ENCODE measurements at places on chromosomes 1 and 21.

GRCh38 chr1:78591971-78592370, 28.3 kb upstream of the IFI44L start:
- DNase-seq, result no peak

GRCh38 chr1:7493711-7494454, 277.2 kb upstream of the VAMP3 start:
- DNase-seq, result no peak

DNA sequence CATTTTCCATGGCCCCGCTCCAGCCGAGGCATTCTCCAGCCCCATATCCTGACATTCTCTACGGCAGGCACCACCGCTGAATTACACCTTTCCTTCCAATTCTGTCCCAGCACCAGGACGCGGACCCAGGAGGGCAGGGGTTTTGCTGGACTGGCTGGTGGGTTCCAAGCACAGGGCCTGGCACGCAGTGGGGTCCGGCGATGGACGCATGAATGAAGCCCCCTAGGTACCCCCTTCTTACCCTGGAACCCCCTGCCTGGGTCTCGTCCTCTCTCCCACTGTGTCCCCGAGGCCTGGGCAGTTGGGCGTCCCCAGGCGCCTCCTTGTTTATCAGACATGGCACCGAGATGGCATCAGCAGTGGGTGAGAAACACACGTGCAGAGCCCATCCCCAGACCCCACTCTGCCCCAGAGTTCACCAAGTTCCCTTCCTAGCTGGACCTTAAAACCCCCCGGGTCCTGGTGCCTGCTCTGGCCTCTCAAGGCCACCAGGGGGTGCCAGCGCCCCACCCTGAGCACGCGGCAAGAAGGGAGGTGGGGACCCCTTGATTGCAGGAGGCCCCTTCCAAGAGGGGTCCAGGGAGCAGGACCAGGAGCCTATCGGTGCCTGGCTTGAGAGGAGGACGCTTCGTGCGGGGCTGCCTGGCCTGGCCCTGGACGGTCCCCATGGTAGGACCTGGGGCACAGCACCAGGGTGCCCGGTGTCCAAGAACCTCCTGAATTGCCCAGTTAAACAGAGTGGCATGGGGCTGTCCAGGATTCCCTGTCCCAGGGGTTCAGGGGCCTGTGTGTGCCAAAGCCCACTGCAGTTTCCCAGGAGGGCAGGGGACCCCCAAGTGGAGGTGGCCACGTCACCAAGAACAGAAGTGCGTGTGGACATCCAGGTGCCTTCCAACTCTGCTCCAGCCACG, 46.1 kb downstream of the MEGF6 start:
- DNase-seq, result peak; percentile 45

DNA sequence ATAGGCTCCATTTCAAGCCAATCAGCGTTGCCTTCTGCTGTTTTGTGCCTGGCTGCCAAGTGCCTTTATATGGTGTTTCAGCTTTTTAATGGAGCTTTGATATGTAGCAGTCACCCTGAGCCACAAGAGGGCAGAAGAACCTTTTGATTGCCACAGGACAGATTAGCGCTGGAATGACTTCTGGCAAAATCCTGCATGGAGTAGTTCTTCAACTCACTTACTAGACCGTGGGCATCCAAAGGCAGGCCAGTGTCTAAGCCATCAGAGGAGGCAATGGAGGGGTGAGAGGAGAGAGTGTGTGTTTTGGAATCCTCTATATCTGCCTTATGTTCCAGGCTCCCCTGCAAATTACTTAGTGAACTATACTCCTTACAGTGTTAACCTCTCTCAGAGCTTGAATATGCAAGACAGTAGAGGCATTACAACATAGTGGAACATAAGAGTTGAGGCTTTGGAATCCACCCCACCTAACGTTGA, 56.2 kb downstream of the ST3GAL3 start:
- DNase-seq, result peak; percentile 93

DNA sequence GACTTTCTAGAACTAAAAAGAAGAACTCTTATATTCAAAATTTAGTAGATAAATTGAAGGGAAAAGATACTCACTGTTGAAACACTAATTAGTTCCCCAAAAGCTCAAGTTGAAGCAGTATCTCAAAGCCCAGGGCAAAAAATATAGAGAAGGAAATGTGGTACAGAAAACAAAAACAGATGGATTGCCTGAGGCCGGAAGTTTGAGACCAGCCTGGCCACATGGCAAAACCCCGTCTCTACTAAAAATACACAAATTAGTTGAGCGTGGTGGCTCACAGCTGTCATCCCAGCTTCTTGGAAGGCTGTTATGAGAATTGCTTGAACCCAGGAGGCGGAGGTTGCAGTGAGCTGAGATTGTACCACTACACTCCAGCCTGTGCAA, 36.0 kb downstream of the FAM177B start:
- peak; percentile 95 for DNase-seq

- DNase-seq, result no peak
Measured at GRCh38 chr1:152497273-152497672, 13.3 kb upstream of the LCE5A start.

DNA sequence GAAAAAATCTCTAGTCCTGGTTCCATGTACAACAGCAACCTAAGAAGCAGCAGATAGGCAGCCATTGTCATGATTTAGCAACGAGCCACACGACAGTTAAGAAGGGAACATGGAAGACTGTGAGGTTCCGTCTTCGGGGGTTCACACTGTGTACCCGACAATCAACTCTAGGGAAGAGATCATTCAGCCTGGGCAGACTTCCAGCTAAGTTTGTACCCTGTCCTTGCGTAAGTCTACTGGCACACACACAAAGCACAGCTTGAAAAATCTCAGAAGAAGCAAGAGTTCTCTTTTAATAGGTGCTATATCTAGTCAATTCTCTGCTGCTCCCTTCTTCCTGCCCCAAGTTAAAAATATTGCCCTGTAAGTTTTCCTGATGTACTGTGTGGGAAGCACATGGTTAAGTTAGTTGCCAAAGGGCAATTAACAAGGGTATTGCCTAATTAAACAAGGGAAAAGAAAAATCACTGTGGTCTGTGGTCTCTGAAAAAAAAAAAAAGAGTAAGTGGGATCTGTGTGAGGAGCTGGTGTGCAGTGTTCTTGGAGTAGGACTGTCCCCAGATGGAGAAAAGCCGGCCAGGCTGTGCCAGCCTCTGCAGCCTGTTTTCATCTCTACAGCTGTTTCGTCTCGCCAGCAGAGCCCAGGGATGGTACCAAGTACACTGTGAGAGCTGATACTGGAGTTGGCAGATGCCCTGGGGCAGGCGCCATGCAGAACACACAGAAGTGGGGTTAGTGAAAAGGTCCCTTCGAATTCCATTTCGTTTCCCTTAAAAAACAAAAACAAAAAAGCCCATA, 6.4 kb upstream of the MYBPHL start:
- peak; percentile 37 for DNase-seq

- no peak for DNase-seq
Measured at GRCh38 chr1:39229504-39229903, 25.0 kb downstream of the MACF1 start.

- DNase-seq, result no peak
Measured at GRCh38 chr1:111852261-111852721, 96.6 kb downstream of the DDX20 start.

- DNase-seq, result no peak
Measured at GRCh38 chr1:59352065-59352464, 55.2 kb downstream of the FGGY start.

- no peak for DNase-seq
Measured at GRCh38 chr1:238581332-238581731, 690.6 kb upstream of the ZP4 start.

- DNase-seq, result no peak
Measured at GRCh38 chr1:244349103-244349531, 102.6 kb downstream of the ADSS2 start.

DNA sequence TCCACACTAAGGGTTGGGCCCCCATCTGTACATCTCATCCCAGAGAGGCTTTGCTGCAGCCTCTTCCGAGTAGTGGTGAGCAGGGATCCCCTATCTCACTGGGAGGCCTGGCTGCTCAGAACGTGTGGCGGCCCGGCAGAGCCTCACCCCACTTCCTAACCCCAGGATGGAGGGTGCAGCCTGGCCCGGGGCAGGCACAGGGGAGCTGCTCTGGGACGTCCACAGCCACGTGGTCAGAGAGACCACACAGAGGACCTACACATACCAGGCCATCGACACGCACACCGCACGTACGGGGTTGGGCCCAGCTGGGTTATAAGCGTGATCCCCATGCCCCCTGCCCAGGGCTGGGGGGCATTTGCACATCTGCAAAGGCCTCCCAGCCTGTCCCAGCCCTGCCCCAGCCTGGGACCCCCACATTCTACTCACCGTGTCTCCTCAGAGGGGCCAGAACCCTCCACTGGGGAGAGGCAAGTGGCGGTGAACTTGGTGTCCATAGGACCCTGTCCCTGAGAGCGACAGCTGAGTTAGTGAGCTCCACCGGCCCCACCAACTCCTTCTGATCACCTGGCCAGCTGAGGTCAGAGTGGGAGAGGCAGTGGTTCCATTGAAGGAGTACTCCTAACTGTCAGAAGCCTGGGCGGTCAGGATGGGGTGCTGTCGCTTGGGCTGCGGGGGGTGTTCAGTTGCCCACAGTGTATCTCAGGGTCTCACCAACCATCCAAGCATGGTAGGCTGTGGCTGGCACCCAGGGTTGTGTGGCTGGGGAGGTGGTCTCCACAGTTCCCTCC, 41.2 kb downstream of the TRIM11 start:
- DNase-seq, result peak; percentile 11

DNA sequence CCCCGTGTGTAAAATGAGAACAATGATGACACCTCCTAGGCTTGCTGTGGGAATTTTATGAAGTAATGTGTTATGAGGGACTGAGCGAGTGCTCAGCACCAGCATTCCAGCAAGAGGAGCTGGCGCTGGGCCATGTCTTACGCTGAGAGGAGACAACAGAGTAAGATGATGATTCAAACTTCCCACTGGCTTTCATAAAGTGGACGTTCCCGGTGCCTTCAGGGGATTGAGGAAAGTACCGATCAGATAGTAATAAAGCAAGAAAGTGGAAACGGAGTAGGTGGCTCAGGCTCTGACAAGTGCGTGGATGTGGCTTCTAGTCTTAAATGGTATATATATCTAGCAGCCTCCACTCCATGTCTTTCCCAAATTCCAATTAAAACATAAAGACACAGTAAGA, 23.8 kb downstream of the EPHA10 start:
- no peak for DNase-seq

- DNase-seq, result no peak
Measured at GRCh38 chr1:198829944-198830343, 191.1 kb downstream of the PTPRC start.

GRCh38 chr1:75097654-75098053, 36.5 kb upstream of the LHX8 start:
- DNase-seq, result peak; percentile 25

DNA sequence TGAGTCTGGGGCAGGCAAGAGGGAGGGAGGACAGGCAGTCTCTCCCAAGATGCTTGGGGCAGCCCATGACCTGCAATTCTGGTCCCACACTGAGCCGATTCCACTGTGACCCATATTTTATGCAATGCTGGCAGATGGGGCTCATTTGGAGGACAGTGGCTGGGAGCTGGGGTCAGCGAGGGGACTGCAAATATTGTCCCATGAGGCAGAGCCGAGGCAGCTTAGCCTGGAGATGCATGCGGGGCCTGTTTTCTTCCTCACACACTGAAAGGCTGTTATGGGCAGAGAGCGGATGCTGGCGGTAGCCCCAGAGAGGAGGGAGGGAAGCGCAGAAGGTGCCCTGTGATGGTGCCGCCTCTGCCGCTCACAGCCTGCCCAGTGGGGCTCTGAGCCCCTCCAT, 128.5 kb upstream of the POU3F1 start:
- DNase-seq, result no peak

- no peak for DNase-seq
Measured at GRCh38 chr1:116356673-116357072, 16.4 kb upstream of the ATP1A1 start.

DNA sequence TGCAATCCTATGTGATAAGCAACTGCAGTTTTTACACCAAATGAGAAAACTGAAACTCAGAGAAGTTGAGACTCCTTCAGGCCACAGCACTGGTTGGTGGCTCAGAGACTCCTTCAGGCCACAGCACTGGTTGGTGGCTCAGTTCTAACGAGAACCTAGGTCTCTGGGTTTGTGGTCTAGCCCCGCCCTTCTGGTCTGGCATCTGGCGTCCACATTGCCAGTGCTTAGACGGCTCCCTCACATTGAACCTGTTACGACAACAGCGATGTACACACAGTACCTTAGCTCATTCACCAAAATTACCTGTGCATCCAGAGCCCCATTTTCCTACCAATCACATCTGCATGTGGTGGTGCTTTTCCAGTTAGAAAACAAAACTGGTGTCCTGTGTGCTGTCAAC, 66.1 kb downstream of the NID1 start:
- DNase-seq, result no peak

- no peak for DNase-seq
Measured at GRCh38 chr1:240363315-240363714, 248.6 kb downstream of the GREM2 start.

- DNase-seq, result no peak
Measured at GRCh38 chr1:7026169-7026568, 240.9 kb downstream of the CAMTA1 start.

Measured in lung (tissue), 17 donors.